Neural progenitor cell (in vitro differentiated cells): ENCODE measurements at places on chromosomes 4 and X.

DNA sequence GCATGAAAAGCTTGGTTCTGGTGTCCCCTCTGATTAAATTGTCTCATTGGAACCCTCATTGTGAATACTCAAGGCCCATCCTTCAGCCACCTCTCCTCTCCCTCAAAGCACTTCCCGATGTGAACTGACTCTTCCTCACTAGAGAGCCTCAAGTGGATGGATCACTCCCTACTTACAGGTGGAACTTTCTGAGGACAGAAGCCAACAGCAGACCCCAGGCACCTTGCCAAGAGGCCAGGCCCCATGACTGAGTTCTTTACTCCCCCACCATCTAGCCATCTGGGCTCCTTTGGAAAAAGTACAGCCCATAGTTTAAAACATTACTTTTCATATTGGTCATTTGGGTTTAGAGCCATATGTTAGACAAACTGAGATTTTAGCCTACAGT, 224.1 kb downstream of the SHROOM3 start:
- no peak overlapping the region for H3K4me3 ChIP-seq
- H3K4me1 ChIP-seq = no peaks in the 10 kb centered on the region
- H3K36me3 ChIP-seq = no peaks in the 10 kb centered on the region
- no peak for DNase-seq
- no peak overlapping the region for H3K27ac ChIP-seq

DNA sequence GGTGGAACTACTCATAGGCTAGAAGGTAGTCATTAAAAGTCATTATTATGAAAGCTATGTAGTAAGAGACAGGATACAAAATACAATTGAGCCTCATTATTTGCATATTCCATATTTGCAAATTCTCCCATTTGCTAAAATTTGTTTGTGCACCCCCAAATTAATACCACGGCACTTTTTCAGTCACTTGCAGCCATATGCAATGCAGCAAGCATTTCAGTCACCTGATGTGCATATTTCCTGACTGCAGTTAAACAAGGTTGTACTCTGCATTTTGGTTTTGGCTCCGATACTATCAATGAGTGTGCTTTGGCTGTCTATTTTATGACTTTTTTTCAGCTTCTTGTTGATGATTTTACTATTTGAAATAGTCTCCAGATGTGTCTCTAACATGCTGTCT, 62.9 kb downstream of the ZNF330 start:
- no peaks in the 10 kb centered on the region for H3K36me3 ChIP-seq
- no peak overlapping the region for H3K4me3 ChIP-seq
- no peak for DNase-seq
- H3K4me1 ChIP-seq = no peaks in the 10 kb centered on the region
- H3K27ac ChIP-seq = no peak overlapping the region

DNA sequence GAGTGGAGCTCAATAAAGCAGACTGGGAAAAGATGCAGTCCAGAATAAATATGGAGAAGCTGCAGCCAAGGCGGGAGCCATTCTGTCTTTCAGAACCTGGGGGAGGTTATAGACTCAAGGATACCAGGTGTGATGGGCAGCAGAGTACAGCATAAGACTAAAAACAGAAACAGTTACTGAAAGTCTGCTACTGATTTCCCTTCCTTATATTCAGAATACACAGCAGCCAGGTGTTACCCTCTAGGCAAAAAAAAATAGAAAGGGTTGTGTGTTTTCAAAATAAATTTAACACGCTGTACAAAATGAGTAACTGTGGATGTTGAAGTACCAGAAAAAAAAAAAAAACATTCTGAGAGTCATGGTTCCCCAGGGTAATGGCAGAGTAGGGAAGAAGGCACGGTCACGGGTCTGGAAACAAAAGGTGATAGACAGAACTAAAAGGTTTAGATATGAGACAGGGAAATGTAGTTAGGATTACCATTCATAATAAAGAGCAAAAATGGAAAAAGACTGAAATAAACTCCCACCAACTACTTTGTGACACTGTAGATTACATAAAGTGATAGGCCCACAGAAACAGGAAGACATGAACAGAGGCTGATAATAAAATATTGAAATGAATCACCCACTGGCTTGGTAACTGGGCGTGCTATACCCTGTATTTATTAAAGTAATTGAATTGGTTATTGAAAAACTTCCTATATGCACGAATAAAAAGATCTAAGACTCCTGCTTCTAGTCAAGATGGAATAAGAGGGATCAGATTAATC, 10.8 kb upstream of the HHIP start:
- H3K27me3 ChIP-seq = no peaks in the 10 kb centered on the region
- no peaks in the 10 kb centered on the region for H3K36me3 ChIP-seq
- no peak for DNase-seq
- no peak overlapping the region for H3K27ac ChIP-seq

GRCh38 chr4:71752383-71753042, 31.4 kb downstream of the GC start:
- no peak overlapping the region for H3K27ac ChIP-seq
- no peak for DNase-seq
- H3K36me3 ChIP-seq = no peaks in the 10 kb centered on the region

DNA sequence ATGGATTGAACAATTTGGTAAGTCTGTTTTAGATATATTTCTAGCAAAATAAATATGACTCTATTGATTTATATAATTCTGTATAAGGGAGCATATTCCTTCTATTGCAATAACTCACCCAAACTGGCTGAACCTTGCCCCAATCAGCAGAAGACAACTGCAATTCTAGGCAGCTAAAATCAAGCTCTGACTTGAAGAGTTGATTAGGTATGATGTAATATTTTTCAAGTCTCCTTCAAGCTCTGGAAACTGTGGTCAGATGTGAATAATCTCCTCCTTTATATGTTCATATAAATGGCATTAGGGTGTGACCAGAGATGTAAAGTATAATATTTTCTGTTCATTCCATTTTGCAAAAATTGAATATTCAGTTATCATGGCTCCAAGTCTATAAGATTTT, 8.2 kb downstream of the RASSF6 start:
- no peak for DNase-seq
- no peak overlapping the region for H3K4me3 ChIP-seq
- no peaks in the 10 kb centered on the region for H3K27me3 ChIP-seq
- no peaks in the 10 kb centered on the region for H3K36me3 ChIP-seq
- no peak overlapping the region for H3K27ac ChIP-seq

- peaks cover 63% of the 10 kb centered on the region for H3K4me1 ChIP-seq
- H3K27ac ChIP-seq = no peak overlapping the region
- no peaks in the 10 kb centered on the region for H3K36me3 ChIP-seq
- H3K27me3 ChIP-seq = no peaks in the 10 kb centered on the region
- H3K4me3 ChIP-seq = no peak overlapping the region
Observed at GRCh38 chrX:111264385-111264784, 5.9 kb downstream of the CAPN6 start.

- H3K27ac ChIP-seq = no peak overlapping the region
- H3K36me3 ChIP-seq = no peaks in the 10 kb centered on the region
- H3K27me3 ChIP-seq = no peaks in the 10 kb centered on the region
- peaks cover 5% of the 10 kb centered on the region for H3K4me1 ChIP-seq
- no peak for DNase-seq
Observed at GRCh38 chr4:123579961-123580360, 183.4 kb downstream of the SPRY1 start.

- no peaks in the 10 kb centered on the region for H3K4me1 ChIP-seq
- no peak overlapping the region for H3K27ac ChIP-seq
- H3K36me3 ChIP-seq = no peaks in the 10 kb centered on the region
- DNase-seq = no peak
- H3K27me3 ChIP-seq = no peaks in the 10 kb centered on the region
Observed at GRCh38 chrX:132718431-132718958, 229.7 kb upstream of the MBNL3 start.
